ENCODE measurements at places on chromosomes 4 and X.
A peak's percentile ranks its signal among the peaks of the same experiment; 100 is the strongest.

DNA sequence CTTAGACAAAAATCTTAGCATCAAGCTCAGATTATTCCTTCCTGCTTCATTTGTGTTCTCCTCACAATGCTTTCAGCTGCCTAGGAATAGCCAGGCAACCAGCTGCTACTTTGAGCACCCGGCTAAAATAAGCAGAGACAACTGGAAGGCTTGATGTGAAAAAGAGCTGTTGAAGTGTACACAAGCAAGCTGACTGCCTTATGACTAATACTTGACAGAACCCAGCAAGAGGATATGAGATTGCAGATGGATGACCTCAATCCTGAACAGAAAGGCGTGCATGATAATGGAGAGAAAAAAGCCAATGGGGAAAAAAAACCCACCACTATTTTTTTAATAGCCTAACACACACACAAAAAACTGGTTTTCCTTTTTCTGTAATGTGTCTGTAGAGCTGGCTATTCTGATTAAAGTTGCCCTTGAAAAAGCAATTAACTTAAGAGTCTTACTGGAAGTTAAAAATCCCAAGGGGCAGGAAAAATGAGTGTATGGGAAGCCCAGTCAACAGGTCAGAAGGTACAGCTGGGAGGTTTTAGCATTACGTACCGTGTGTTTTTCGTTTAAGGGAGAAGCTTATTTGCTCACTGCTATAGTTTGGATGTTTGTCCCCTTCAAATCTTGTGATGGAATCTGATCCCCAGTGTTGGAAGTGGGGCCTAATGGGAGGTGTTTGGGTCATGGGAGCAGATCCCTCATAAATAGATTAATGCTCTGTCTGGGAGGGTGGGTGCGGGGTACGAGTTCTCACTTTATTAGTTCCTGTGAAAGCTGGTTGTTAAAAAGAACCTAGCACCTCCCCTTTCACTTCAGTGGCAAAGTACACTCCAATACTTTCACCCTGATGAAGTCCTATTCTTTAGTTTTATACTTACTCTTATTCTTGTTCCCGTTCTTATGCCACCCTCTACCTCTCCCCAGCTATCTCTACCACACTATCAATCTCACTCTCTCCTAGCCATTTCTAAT is 37.1 kb upstream of the HERC6 start:
- no peak for DNase-seq

GRCh38 chr4:60663769-60664168 is 536.4 kb upstream of the ADGRL3 start:
- no peak for DNase-seq

DNA sequence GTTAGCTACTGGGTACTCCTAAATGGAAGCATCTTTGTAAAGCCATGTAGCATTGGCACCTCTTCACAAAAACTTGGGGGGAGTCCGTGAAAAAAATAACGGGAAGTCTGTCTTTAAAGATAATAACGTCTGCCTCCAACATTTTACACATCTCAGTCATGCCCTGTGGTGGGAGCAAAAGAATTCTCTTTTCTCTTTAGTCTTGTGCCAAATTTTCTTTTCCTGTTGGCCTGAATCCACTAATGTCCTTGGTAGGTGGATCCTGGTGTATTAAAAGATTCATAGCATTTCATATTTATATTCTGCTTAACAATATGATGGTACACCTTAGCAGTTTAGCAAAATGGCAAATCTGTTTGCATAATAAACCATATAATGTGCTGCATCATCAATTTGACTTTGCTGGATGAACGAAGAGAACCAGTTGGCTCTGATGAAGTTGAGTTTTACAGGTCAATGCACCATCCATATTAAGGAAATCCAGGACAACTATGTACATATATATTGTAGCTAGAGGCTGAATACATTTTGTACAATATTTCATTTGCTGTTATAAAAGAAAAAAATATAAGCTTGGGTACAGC is 746.4 kb upstream of the MAGEB2 start:
- DNase-seq = no peak

GRCh38 chr4:38734911-38735310 is 47.9 kb downstream of the TLR10 start:
- DNase-seq = no peak

- no peak for DNase-seq
Measured at GRCh38 chr4:103719105-103719829, 518 bp downstream of the TACR3 start.

DNA sequence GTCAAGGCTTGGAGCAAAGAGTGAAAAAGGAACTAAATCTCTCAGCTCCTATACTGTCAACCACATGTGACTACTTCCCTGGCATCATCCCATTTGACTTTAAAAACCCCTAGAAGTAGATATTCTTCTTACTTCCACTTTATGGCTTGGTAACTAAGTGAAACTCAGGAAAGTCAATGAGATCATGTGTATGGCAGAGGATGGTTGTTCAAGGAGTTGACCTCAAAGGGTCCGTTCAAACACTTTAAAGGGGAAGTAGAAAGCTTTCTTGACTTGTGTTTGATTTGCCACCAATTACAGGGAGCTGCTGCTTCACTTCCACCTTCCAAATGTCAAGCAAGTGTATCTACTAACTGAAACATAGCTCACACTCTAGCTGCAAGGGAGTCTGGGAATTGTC is 187.2 kb downstream of the RAB28 start:
- DNase-seq = no peak

DNA sequence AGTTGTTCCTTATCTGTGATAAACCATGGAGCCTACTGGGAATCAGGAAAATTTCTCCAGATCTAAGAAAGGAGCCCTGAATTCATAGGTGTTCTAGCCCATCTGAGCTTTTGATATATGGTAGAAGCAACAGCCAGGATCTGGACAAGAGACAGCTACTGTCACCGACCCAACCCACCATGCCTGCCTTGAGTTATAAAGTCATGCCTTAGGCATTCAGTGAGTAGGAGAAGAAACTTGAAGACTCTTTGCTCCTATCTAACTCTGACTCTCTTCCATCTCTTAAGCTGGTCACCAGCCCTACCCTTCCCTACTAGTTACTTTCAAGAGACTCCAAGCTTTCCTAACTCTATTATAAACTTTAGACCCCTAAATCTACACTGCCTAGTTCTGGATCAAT is 83.9 kb upstream of the FAM9B start:
- DNase-seq = no peak

- DNase-seq = no peak
Measured at GRCh38 chr4:177322881-177323280, 13.2 kb downstream of the NEIL3 start.

- no peak for DNase-seq
Measured at GRCh38 chr4:17962171-17962570, 59.4 kb downstream of the LCORL start.

DNA sequence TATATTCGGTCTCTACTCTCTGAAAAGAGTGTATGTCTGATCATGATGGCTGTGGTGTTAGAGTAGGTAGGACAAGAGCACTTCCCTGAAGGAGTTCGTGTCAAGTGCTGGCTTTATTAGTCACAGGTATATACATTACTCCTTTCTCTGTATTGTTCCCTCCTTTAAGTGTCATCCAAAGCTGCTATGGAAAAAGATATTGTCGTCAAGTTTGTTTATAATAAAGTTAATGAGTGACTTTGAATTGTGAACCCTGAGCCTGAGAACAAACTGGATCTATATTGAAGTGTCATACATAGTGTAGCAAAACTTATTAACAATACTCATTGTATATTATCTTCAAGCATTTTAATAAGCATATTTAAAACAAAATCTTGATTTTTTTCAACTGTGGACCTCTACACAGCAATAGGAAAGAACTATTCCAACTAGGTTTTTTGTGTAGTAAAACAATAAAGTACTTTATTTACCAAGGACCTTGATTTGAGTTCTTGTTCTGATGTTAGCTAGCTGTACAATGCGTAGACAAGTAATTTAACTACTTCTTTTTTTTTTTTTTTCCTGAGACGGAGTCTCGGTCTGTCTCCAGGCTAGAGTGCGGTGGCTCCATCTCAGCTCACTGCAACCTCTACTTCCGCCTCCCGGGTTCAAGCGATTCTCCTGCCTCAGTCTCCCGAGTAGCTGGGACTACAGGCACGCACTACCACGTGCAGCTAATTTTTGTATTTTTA is 177.7 kb downstream of the RAPGEF2 start:
- DNase-seq = no peak

DNA sequence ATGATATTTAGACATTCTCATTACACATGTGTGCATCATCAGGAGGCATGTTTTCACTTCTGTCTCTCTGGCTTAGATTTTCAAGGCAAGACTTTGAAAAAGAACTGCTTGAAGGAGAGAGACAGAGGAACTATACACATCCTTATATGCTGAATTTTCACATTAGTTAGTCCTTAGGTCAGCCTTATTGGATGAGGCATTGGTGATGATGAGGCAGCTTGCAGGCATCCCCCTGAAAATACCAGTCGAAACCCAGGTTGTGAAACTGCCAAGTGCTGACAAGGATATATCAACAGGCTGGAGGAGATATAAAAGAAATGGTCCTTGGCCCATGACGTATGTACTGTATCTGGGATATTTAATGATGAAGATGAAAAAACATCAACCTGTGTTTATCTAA is 297.2 kb upstream of the AADAT start:
- no peak for DNase-seq

DNA sequence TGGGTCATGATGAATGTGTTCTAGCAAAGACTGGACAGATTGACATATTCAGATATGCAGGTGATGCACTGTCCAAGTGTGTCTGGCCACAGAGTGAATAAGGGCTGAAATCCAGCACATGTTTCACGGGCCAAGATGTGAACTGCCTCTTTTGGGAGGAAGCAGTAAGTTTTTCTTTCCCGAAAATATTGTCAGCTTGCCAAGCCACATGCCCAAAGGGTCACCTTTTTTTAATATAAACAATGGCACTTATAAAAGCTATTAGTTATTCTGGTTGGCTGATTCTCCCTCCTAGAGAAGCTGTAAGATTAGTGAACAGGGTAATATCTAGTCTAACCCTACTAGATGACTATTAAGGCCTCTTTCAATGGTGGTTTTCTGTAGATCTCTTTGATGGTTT is 1.5 kb upstream of the EDNRA start:
- DNase-seq = no peak

DNA sequence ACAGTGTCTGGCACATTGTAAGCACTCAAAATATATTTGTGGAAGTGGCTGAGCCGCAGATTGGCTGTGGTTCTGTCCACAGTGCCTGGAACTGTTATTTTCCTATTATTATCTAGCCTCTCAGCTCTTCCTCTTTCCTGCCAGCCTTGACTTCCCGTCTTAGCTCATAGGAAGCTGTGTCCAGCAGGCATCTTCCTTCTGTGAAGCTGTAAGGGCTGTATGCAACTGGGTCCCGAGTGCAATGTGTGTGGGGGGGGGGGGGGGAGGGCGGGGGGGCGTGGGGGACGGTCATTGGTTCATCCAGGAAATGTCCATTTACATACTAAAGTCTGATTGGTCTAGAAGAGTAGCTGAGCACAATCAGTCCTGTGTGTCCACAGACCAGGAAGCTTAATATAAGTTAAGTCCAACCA is 210.7 kb downstream of the PDGFRA start:
- DNase-seq = peak; percentile 50

Data from SW480 (cell line).